ENCODE measurements at places on chromosomes 5 and 9.

GRCh38 chr5:156423597-156423996 lies 96.6 kb downstream of the SGCD start:
- no peak for DNase-seq

- DNase-seq = no peak
Observed at GRCh38 chr5:32802764-32803163, 91.6 kb downstream of the NPR3 start.

DNA sequence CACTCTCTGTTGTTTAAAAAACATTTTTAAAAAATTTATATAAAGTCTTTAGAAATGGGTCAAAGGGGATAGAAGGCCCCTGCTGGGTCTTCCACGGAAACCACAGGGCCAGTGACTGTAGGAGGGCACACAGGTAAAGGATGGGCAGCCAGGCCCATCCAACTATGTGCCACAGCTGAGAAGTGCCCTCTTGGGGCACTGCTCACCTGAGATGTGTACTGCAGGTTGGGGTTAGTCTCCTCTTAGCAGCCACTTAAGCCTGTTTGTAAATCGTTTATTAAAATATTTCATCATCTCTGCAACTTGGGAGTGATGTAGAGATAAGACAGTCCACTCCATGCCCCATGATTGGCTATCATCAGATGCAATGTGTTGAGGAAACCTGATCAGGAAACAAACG lies 222.4 kb downstream of the DIRAS2 start:
- no peak for DNase-seq

DNA sequence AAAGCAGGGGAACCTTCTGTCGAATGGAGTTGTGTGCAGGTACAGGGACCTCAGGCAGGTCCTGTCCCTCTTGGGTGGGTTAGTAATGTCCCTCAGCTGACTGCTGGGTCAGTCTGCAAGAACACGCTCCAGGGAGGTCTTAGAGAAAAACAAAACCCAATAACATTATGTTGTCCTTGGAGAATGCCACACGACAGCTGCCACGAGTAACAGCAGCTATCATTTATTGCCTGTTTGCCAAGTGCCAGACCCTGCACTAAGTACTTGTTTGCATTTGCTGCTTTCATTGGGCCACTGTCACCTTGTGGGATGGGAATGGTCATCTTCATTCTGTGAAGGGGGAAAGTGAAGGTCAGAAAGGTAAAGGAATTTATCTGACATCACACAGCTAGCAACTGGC lies 310.3 kb downstream of the SLIT3 start:
- DNase-seq = no peak

- DNase-seq = no peak
Observed at GRCh38 chr9:7974335-7974960, 174.9 kb upstream of the DMAC1 start.

GRCh38 chr5:2660315-2660714 lies 91.2 kb downstream of the IRX2 start:
- no peak for DNase-seq

DNA sequence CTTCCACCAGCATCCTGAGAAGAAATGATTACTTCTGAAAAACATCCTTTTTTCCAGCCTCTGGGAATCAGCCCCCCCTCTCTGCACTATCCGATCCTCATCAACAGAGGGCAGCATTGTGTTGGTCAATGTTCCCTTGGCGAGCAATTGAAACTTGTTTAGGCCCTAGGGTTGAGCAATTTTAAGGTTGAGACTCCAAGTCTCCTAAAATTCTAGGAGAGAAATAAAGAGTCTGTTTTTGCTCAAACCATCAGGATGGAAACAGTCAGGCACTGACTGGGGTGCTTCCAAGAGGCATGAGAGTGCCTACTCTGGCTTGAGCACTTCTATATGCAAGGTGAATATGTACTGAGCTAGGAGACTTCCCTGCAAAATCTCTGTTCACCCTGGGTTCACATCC lies 12.4 kb upstream of the CYFIP2 start:
- DNase-seq = peak; percentile 51

GRCh38 chr5:74143721-74144330 lies 496.7 kb downstream of the ENC1 start:
- no peak for DNase-seq

GRCh38 chr5:173527671-173528070 lies 88.8 kb downstream of the BOD1 start:
- no peak for DNase-seq

GRCh38 chr5:39502704-39503103 lies 77.9 kb upstream of the DAB2 start:
- DNase-seq = no peak

DNA sequence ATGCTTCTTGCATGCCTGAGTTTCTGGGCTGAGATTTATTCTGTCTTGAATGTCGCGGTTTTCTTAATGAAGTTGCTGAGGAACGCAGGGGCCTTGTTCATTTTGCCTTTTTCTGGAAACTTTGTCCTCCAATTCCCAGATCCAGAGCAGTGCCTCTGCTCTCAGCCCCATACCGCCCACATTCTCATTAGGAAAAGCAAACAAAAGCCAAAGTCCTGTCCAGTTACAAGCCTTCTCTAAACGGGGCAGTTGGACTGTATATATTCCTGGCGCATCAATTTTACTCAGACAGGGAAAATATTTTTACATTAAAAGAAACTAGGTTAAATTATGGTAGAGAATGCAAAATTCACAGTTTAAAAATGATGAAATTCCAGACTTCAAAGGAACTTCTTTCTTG lies 1.2 kb upstream of the PSAT1 start:
- no peak for DNase-seq

DNA sequence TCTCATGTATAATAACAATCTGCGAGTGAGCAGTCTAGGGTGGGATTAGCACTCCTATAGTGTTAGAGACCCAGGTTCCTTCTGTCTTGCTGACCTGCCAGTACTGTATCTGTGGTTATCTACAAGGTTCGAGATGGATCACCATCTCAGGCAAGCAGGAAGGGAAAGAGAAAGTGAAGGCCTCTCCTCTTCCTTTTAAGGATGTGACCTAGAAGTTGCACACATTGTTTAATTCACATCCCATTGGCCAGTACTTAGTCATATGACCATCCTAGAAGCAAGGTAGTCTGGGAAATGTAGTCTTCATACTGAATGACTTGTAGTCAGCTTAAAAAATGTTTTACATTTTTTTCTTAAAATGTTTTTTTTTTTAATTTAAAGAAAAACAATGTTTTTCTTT lies 168.6 kb downstream of the CARTPT start:
- peak; percentile 91 for DNase-seq

- peak; percentile 30 for DNase-seq
Observed at GRCh38 chr5:129392681-129393080, 67.4 kb upstream of the ADAMTS19 start.

GRCh38 chr9:2808105-2808504 lies 35.8 kb downstream of the PUM3 start:
- DNase-seq = no peak

DNA sequence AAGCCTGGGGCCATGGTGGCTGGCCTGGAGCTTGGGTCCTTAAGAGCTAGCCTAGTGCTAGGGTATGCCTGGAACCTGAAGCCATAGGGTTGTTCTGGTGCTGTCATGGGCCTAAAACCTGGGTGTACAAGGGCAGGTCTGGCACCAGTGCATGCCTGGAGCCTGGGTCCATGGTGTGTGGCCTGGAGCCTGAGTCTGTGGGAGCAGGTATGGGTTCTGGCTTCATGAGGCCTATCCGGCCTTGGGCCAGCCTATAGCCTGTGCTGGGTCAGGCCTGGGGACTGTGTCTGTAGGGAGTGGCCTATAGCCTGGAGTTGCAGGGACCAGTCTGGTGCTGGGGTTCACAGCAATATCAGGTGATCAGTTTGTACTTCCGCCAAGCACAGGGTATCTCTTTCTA lies 347.2 kb upstream of the MEF2C start:
- DNase-seq = no peak

DNA sequence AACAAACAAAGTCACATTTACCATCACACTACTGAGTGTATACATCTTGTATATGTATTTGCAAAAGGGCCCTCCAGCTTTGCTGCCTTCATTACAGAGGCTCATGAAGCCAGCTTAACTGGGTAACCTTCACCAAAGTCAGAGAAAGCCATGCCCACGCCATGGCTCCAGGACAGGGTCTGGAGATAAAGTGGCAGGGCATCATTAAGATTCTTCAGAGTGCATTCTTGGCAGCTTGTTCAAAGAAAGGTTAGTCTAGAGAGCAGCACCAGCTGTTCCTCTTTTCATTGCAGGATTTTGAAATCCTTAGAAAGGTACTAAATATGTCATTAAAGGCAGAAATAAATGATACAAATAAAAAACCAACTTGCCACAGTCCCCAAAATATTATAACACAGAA lies 333.2 kb downstream of the NDUFS4 start:
- DNase-seq = no peak

GRCh38 chr5:32726086-32726557 lies 15.0 kb downstream of the NPR3 start:
- DNase-seq = peak; percentile 39
